ENCODE measurements at places on chromosomes 16 and 17.
A peak's percentile ranks its signal among the peaks of the same experiment; 100 is the strongest.

GRCh38 chr17:40224718-40225550, 5.8 kb downstream of the WIPF2 start:
- no peak for DNase-seq

GRCh38 chr17:45841186-45841585, 3.5 kb upstream of the SPPL2C start:
- DNase-seq, result no peak

GRCh38 chr16:83040174-83040573, 413.4 kb downstream of the CDH13 start:
- no peak for DNase-seq

DNA sequence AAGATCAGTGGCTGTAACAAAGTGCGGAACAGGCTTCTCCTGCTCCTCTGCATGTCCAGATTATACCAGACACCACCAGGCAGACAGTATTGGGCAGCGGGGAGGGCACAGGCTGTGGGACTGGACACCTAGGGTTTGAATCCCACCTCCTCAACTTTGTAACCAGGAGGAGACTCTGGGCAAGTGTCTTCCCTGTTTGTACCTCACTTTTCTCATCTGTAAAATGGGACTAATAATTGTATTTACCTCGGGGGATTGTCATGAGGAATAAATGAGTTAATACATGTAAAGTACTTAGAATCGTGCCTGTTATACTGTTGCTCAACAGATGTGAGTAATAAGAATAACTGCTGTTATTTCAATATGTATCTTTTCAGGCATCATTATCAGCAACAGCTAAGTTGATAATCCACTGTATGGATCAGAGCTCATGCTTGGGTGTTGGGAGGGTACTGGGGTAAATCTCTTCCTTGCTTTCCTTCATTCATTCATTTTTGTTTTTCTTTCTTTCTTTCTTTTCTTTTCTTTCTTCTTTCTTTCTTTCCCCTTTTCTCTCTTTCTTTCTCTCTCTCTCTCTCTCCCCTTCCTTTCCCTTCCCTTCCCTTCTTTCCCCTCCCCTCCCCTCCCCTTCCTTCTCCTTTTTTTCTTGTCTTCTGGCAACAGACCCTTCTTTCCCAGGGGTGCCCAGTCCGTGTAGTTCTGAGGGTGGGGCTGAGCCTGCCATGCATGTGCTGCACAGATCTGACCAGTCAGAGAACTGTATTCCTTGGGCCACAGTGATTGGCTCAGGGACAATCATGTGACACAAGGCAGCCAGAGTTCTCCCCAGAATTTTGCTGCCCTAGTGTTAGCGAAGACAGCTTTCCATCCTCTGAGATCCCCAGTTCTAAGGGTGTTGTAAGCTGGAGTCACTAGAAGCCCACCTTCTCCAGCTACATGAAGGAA, 25.3 kb upstream of the BRD7 start:
- no peak for DNase-seq

DNA sequence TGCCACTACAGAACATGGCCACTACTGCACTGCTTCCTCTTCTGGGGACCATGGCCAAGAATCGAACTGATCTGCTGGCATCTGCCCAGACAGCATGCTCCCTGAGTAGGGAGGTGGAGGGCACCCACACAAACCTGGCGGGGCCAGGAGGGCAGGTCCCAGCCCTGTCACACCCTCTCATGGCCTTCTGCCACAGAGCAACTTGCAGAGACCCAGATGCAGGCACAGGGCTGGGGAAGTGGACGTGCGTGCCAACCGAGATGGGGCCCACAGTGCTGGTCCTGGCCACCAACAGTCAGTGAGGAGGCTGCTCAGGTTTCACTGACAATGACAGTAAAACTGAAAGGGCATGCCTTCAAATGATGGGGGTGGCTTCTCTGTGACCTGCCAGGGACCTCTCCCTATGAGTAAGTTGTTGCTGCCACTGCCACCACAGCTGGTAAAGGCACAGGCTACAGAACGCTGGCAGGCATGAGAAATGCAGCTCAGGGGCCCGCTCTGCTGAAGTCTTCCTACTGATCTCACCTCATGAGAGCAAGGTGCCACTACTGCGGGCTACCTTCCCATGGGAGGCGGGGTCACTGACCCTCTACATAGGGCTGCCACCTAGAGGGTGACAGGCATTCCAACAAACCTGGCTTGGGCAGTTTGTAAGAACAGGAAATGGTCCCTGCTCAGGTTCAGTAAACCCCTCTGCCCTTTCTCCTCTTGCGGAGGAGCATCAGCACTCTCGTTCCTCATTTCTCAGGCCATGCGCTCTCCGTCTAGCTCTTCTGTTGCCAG, 15.5 kb downstream of the HIC1 start:
- DNase-seq, result peak; percentile 86

GRCh38 chr17:82878527-82878926, 38.7 kb upstream of the ZNF750 start:
- no peak for DNase-seq

DNA sequence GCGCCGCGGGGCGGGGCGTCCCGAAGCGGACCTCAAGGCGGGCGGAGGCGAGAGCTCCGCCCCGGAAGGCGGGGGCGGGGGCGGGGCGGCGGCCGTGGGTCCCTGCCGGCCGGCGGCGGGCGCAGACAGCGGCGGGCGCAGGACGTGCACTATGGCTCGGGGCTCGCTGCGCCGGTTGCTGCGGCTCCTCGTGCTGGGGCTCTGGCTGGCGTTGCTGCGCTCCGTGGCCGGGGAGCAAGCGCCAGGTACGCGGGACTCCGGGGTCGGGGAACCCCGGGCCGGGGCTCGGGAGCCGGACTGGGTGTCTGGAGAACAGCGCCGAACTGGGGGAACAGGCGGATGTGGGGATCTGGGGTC, at the start of gene TNFRSF12A:
TSS of gene TNFRSF12A (plus strand) at position 122 of the 357 bp plus-strand sequence. CDS start at position 152, 30 bp downstream.
- peak; percentile 70 for DNase-seq

DNA sequence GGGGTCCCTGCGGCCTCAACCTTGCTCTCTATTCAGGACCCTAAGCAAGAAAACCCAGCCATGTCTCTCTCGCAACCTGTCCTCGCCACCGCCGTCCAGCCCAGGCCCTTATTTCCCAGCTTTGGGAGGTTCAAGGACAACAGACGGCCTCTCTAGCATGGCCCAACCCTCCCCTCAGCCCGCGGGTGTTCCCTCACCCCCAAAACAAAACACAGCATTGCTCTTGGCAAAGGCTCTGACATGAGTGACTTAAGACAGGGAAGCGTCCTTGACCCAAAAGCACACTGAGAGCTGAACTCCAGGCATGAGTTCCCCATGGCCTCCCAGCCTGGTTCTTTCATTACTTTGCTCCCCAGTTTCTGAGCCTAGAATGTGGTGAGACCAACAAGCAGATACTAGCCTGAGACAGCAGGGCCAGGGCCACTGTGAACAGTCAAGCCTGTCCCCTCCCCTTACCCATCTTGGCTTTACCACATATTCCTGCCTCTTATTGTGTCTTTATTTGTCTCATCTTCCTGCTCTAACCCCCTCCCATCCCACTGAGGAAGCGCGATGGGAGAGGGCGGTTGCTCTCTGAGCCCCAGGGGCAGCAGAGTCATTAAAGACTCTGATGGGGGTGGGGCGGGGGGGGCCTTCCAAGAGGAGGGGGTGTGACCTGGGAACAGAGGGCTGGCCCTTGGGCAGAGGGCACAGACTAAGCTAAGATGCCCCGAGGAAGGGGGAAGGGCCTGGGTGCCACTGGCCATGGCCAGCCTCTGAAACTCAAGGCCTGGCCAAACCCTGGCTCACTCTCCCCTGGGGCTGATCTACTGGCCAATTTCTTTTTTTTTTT, 11.8 kb downstream of the SREBF1 start:
- DNase-seq, result no peak

DNA sequence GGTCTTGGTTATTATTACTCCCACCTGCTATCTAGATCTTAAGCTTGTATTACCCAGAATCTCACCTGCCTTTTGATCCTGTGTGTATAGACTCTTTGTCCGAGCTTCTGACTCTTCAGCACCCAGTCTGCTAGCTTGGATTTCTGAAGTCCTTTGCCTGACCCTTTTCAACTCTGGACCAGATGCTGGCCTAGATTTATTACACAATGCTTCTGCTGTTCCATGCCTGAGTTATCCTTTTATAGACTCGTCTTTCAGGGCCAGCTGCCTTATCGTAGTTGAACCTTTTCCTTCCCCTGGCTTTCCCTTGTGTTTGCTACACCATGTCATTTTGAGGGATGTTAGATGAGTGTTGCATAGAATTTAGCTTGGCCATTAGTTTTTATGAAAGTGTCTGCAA, 32.6 kb downstream of the RHOT1 start:
- no peak for DNase-seq

GRCh38 chr17:44556166-44556831, 985 bp upstream of the FZD2 start:
- no peak for DNase-seq

DNA sequence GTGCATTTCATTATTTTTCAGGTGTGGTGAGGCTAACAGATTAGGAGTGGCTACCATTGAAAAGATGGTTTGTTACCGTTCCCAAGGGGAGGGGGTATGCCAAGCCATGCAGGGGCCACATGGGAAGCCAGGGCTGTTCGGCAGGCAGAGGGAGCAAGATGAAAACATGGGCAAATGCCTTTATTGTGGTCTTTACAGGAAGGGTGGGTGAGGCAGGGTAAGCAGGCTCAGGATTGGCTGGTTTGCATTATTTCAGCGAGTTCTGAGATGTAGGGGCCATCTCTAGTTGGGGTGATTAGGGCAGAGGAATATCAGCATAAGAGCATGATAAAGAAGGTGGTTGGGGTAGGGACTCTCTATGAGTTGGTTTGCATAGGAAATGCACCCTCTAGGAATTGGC, 117.6 kb downstream of the CCT6B start:
- no peak for DNase-seq

GRCh38 chr17:53527473-53527872, 295.3 kb upstream of the KIF2B start:
- DNase-seq, result no peak

DNA sequence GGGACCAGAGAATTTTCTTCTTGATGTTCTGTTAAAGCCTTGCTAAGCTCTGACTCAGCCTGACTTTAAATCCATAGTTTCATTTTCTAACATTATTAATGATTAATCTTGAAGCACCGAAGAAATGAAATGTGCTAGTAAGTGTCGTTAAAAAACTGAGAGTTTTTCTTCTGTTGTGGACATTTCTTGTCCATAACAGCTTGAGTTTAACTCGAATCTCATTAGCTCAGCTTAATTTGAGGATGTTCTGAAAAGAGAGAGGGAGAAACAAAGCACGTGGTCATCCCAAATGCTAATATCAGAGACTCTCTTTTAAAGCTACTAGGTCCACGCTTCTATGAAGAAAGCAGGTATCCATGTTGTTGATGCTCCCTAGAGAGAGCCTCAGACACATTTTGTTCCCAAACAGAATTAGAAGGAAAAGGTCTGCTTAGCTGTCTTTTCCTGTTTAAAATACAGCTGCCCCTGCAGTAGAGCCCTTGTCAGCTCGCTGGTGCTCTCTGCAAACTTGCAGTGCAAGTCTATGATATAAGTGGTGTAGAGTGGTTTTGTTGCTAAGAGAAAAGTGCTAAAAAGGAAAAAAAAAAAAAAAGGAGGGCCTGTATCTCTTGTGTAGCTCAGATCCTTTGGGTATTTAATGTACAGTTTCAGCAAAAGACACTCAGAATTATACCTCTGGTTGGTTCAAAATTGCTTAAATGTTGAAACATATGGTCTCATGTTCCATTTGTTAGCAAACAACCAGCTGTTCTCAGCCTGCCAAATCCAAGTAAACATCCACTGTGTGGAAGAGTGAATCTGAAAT, 191.1 kb upstream of the TBX2 start:
- DNase-seq, result no peak

- DNase-seq, result no peak
Measured at GRCh38 chr16:47590472-47590871, 129.3 kb downstream of the PHKB start.

DNA sequence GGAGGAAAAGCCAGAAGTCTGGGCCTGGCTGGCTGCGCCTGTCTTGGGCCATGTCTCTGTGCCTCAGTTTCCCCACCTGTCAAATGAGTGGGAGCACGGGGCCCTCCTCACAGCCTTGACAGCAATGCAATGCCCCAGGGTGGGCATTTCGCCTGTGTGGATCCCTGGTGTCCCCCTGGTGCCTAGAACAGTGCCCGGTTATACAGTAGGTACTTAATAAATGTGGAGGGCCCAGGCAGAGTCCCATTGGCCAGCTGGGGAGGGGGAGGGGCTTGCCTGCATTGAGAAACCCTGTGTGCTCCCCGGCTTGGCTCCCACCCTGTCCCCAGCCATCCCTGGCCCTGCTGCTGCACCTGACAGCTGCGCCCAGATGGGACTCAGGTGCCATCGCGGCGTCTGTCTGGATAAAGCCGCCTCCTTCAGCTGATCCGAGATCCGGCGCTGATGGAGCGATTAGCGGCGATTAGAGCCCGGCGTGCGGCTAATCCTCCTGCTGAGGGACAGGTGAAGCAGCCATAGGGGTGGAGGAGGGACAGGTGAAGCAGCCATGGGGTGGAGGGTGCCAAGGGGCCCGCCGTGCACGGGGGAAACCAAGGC, 12.4 kb downstream of the ZFPM1 start:
- DNase-seq, result no peak

DNA sequence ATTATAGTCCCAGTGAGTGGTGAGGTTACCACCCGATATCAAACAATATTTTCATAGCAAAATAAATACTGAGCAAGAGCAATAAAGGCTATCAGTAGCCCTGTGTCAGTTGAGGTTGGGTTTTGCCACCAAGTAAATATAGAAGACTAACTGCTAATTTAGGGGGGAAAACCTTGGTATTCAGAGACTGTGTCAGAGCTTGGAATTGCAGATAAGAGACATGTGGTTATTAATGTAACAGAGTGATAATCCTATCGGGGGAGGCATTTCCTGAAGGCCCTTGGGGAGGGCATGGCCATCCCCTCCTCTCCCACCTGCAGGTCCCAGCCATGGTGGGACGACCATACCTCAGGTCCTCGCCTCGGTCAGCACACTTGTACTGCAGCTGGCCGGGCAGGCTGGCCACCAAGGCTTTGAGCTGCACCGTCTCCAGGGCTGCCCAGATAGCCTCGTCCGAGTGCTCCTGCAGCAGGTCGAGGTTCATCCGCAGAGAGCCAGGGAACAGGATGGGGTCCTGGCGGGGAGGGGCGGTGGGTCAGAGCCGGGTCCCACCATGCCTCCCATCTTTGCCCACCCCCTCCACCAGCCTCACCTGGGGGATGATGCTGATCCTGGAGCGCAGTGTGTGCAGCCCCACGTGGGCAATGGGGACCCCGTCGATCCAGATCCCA, 68.9 kb downstream of the ABCC6 start:
- DNase-seq, result no peak
